ENCODE measurements at places on chromosomes 12 and 14.

DNA sequence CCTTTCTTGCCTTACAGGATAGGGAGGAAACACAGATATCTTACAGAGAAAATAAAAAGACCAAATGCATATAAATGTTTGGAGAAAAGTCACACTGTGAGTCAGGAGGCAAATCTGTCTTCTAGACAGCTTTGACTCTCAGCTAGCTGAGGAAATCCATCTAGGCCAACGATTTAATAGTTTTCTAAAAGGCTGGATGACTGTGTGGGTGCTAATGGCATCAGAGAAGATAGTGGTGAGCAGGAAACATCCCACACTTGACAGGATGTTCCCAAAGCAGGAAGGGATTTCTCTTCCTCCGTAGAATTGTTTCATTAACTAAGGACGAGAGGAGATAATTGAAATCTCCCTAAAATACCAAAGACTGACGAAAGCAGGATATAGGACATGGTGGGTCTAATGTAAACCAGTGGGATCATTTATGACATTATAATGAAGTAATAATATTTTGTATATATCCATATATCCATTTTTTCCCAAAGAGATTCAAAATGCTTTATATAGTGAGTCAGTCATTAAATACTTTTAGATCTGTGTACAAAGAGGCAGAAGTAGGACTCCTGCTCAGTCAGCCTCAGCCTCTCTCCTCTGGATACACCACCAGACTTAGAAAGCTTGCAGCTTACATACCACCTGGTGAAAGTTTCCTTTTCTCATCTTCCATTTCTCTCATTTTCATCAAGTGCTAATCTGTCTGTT lies 44.3 kb upstream of the PSMA6 start:
- no peak for DNase-seq

DNA sequence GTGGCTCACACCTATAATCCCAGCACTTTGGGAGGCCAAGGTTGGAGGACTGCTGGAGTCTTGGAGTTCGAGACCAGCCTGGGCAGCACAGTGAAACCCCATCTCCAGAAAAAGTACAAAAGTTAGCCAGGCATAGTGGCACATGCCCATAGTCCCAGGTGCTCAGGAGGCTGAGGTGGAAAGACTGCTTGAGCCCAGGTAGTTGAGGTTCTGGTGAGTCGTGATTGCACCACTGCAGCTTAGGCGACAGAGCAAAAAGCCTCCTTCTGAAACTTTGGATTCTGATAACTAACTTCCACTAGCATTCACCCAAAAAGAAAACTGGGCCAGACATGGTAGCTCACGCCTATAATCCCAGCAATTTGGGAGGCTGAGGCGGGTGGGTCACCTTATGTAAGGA lies 6.6 kb downstream of the BTBD7 start:
- no peak for DNase-seq

DNA sequence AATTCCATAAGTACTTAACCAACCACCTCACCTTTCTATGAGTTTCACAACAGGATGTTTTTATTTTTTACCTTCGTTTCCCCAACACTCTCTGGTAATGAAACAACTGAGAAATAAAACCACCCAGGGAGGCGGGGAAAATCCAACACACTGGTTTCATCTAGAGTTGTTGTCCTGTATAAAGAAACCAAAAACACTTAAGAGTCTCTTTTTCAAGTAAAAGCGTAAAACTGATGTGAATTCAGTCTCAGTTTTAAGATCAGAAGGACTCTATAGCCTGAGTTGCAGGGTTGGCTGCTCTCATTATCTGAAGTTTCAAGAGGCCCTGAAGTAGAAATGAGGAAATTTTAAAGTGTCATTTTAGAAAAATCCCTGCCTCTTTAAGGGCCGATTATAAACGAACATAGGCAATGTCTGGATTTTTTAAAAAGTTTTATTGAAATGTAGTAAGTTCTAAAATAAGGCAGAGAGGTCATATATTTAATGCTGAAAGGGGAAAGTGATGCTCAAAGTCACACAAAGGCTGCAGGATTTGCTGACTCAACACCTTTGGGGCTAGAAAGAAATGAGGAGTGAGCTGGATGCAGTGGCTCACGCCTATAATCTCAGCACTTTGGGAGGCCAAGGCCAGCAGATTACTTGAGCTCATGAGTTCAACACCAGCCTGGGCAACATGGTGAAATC lies 27.2 kb downstream of the HIGD1C start:
- no peak for DNase-seq

DNA sequence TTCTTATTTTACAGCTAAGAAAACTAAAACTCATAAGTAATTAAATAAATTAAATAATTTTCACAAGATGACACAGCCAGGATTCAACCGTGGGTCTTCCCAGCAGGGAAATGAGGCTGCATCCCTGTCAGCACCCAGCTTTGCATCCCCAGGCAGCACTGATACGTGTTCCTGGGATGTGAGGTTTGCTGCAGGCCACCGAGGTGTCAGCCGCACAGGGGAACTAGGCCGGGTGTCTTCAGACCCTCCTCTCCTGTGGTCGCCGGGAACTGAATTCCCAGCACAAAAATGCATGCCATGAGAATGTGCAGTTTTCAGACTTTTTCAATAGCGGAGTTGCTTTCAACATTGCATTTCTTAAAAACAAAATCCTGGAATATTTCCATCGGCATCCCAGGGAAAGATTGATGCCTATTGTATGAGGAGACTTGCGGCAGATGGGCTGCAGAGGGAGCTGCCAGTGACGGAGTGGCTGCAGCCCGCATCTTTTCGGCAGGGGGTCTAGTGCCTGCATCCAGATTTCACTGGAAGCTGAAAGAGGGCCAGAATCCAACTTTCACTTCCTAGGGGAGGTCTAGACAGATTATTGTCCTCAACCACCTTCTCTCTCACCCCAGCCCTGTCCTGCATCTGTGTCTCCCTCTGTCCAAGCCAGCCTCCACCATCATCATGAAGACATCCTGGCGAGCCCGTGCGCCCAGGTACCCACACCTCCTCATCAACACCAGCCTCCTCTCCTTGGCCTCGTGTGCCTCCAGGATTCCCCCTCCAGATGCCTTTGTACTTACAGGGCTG lies 12.6 kb downstream of the LRTM2 start:
- no peak for DNase-seq

GRCh38 chr12:108833355-108833733 lies 24.0 kb downstream of the SSH1 start:
- DNase-seq, result peak; percentile 96

DNA sequence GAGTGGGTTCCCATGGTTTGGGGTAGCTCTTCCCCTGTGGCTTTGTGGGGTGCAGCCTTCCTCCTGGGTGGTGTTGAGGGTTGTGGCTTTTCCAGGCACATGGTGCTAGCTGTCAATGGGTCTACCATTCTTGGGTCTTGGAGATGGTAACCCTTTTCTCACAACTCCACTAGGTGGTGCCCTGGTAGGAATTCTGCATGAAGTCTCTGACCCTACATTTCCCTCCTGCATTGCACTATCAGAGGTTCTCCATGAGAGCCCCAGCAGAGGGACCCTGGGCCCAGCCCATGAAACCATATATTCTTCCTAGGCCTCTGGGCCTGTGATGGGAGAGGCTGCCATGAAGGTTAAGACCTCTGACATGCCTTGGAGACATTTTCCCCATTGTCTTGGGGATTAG lies 1093.3 kb downstream of the SLC16A7 start:
- no peak for DNase-seq

DNA sequence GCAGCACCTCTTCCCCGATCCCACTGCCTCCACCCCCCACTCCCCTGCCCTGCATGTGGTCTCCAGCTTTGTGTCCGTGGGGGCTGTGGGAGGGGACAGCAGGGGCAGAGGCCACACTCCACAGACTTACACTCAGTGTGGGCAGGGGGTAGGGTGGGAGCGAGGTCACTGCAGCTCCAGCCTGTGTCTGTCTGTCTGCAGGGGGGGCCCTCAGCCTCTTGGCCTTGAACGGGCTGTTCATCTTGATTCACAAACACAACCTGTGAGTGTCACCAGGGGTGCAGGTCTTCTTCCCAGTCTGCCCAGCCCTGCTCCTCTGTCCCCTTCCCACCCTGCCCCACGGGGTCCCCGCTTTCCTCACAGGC lies 6.5 kb downstream of the NOC4L start:
- no peak for DNase-seq

GRCh38 chr14:99554757-99555531 lies 49.1 kb downstream of the CCDC85C start:
- no peak for DNase-seq

DNA sequence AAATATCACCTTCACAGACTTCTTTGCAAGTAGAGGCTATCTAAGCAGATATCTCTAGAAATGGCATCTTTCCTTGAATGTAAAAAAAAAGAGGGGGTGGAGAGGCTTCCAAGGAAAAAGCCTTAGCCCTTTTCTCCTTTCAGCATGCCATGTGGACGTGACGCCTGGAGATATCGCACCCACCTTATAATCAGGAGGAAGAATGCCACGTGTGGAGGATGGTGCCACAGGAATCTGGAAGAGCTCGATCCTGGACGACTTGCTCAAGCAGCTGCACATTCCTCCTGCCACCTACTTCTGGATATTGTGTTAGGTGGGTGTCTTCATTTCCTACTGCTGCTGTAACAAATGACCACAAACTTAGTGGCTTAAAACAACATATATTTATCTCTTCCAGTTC lies 203.6 kb downstream of the NUAK1 start:
- peak; percentile 15 for DNase-seq

DNA sequence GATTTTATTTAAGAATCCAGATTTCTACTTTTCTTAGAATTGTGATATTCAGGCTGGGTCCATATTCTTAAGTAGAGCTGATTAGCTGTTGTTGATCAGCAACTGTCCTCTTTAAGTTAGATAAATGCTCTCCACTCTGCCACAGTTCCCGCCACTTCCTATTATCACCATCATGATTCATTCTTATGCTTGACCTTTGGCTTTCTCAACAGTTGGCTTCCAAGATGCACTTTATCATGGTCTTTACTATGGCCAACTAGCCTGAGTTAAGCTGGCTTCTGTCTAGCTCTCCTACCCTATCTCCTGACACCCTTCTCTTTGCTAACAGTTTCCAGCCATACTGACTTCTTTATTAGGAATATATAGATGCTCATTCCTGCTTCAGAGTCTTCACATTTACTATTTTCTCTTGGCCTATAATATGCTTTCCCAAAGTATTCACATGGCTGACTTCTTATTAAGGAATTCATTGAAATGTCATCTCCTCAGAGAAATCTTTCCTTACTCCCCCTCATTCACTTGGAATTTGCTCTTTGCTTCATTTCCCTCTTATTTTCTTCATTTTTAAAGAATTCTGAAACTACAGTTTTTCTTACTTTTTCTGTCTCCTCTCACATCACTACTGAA lies 149.0 kb upstream of the IGF1 start:
- peak; percentile 66 for DNase-seq

GRCh38 chr12:12736759-12737676 lies 19.9 kb downstream of the CDKN1B start:
- DNase-seq, result peak; percentile 50

DNA sequence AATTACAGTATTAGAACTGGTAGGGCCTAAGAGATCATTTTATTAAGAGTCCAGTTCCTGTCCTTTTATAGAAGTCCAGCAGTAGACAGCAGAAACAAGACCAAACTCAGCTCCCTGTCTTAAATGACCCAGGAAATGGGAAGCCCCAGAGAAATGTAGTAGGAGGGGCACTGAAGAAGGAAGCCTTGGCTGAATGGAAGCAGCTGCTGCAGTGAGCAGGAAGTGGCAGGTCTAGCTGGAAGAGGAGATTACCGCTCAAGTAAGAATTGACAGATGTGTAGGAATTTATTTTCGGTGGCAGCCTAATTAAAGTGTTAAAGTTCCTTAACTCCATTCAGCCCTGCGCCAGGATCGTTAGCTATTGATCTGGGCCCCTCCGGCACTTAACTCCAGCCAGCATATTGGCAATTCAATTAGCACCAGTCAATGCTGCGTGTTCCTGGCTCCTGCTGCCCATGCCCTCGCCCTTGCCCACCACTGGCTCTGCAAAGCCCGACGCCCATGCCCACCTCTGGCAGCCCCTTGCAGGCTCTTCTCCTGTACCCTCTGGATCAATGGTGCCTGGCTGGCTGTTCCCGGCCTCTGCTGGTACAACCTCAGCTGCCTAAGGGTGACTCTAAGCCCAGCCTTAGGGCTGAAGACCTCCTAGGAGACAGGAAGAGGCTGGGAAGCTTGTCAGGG lies 21.1 kb downstream of the ZFHX2 start:
- DNase-seq, result no peak

- DNase-seq, result no peak
These were observed 293.7 kb downstream of the BTG1 start for GRCh38 chr12:91851741-91852477.

GRCh38 chr12:40058721-40059190 lies 47.1 kb downstream of the SLC2A13 start:
- no peak for DNase-seq

DNA sequence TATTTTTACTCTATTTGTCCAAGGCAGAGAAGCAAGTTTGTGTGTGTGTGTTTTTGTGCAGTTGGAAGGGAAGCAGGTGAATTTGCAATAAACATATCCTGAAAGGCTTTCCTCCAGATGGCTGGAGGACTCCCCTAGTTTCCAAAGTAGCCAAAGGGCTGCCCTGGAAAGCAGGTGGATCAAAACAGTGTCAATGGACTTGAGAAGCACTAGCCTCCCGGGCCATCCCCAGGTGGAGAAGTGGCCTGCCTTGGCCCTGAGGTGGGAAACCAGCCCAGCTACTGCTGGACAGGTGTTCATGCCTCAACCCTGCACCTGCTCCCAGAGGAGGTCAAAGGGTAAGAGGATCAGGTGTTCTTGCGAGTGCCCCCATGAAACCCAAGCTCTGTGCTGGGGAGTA lies 1046.9 kb downstream of the VRK1 start:
- no peak for DNase-seq

- no peak for DNase-seq
These were observed 189.3 kb upstream of the GARIN2 start for GRCh38 chr14:66999978-67000377.

DNA sequence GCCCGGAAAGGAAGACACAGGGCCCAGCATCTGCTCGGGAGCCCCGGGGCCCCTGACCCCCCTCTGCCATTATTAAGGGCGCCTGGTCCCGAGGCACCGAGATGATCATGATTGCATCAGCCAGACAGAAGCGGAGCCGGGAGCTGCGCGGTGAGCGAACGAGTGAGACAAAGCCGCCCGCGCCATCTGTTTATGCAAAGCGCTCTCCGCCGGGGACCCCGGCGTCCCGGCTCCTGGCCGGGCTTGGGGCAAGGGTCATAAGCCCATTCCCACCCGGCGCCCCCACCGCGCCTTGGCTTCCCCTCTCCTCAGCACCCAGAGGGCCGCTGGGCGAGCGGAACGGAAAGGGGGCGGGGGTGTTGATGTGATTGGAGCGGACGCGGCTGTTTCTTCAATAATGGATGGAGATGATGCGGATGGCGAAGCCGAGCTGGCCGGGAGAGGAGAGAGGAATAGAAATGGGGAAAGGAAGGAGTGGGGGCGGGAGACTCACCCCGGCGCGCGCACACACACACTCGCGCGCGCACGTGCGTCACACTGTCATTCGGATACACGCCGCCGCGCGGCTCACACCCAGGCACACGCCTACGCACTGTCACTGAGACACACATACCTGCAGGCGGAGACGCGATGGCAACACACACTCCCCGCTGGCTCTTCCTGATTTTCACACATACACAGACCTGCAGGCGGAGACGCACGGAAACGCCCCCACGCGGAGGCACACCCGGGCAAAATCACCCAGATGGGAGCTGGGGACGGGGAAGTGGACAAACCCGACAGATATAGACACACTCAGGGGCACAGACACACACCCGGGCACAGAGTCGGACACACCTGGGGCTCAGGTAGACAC lies 10.7 kb downstream of the STAC3 start:
- peak; percentile 68 for DNase-seq

GRCh38 chr12:6708960-6709394 lies 8.4 kb upstream of the PIANP start:
- DNase-seq, result no peak

- no peak for DNase-seq
These were observed 183.2 kb downstream of the EPS8 start for GRCh38 chr12:15605881-15606590.

- DNase-seq, result no peak
These were observed 23.5 kb upstream of the CRIP2 start for GRCh38 chr14:105450864-105451720.

All from fibroblast of skin of right quadriceps (primary cell).